ENCODE measurements at places on chromosomes 3 and 15.

DNA sequence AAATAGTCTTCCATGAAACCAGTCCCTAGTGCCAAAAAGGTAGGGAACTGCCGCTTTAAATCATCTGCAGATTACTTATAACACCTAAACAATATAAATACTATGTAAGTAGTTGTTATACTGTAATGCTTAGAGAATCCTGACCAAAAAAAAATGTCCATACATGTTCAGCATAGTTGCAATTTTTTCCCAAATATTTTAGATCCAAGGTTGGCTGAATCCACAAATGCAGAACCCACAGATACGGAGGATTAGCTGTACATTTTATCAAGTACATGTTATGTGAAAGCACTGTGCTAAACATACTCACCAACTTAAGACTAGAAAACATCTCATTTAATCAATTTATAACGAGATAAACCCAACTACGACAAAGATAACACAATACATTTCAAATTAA lies 9.3 kb downstream of the MSL2 start:
- DNase-seq, result no peak

- peak; percentile 44 for DNase-seq
Observed at GRCh38 chr15:70466895-70467529, 296.3 kb downstream of the UACA start.

DNA sequence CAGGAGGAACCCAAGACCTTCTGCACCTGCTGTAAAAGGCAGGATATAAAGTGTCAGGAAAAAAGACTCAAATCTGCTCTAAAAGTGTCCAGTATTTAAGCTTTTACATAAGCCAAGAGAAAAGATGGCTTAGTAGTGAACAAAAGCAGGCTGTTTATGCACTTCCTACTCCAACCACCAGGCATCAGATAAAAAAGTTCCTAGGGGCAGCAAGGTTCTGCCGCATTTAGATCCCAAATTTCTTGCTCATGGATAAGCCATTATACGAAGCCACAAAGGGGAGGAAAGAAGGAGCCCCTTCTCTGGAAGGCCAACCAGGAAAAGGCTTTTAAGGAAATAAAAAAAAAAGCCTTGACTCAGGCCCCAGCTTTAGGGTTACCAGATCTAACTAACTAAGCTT lies 10.6 kb upstream of the SLC9C1 start:
- DNase-seq, result no peak

DNA sequence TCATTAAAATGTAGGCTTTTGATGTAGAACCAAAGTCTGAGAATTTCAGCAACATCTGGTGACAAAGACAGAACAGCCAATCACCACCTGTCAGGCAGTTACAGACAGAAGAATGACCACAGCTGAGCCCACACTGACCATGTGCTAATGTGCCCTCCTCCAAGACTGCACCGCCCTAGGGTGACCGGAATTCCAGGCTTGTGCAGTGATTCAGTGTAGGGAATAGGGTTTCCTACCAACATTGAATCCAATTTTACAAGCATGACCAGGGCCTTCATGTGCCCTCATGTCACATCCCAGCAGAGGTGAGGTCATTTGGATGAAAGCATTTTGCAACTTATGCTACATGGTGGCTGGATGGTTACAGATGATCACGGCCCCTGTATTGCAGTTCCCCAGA lies 412.5 kb downstream of the SOX2 start:
- no peak for DNase-seq

- no peak for DNase-seq
Observed at GRCh38 chr15:39269821-39270220, 311.1 kb upstream of the THBS1 start.

GRCh38 chr15:71328453-71328852 lies 213.2 kb downstream of the THSD4 start:
- no peak for DNase-seq

DNA sequence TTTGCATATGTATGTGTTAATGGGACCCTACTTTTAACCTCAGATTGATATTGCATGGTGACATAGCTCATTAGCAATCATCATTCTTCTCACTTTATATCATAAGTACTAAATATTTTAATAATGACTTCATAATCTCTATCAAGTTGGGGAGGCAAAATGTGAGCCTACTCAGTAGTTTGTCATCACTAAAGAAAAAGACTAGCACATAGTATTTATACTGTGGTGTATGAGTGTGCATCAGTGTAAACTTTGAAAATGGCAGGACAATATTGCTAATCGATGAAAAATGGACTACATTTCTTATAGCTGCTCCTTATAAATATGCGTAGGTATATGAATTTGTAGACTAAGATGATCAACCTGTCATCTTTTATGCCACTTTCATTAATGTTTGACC lies 624.5 kb upstream of the ROBO2 start:
- no peak for DNase-seq

GRCh38 chr15:85625166-85625830 lies 169.4 kb downstream of the KLHL25 start:
- DNase-seq, result no peak

GRCh38 chr3:55942868-55943267 lies 455.8 kb upstream of the WNT5A start:
- no peak for DNase-seq

DNA sequence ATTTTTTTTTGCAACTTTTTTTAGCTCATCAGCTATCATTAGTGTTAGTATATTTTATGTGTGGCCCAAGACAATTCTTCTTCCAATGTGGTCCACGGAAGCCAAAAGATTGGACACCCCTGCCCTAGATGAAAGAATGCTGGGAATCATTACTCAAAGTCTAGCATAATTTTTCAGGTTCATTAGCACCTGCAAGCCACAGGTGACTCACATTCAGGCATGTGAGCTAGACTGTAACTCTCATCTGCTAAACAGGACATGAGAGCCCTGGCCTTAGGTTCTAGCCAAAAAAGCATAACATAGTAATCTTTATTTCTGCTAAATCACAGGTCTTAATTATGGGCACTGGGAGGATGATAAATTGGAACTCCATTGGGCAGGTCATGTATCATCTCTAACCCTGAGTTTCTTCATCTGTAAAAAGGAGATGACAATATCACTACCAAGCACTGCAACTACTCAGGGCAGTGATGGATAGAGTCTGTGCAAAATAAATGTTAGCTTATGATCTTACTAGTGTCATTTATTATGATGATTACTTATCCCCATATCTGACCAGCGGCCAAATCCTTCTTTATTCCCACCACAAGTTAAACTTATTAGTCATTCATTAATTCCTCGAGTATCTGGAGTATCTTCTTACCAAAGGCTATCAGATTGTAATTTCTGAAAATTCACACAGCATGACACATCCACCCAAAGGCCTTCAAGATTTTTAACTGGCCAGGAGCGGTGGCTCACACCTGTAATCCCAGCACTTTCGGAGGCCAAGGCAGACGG lies 125.0 kb downstream of the PLD1 start:
- DNase-seq, result no peak

GRCh38 chr3:49641921-49642707 lies 32.0 kb upstream of the APEH start:
- no peak for DNase-seq

DNA sequence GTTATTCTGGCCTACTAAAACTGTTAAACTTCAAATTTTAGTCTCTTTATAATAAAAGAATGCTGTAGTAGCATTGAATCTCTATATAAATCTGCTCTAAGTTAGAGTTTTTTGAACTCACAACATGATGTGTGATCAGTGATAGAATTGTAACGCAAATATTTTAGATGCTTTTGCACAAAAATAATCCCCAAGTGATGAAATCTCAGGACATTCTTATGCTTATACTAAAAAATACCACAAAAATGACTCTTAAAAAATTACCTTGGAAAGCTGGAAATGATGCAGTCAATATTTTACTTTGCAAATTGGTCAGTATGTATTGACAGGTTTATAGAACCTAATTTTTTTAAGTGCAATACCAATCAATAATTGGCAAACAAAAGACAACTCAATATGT lies 375.3 kb downstream of the TBC1D5 start:
- no peak for DNase-seq

DNA sequence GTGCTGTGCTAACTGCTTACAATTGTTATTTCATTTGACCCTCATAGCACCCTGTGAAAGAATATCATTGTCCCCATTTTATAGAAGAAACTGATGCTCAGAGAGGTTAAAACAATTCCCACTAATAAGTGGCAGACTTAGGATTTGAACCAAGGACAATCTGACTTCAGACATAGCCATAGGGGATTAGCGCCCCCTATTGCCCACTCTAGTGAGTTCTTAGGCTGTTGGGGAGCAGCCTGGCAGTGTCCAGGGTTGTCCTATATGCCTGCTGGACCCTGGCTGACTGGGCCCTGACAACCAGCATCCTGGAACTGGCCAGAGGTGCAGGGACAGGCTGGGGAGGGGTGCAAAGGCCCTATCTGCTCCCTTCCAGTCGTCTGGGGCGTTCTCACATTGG lies 15.4 kb downstream of the DPH3 start:
- peak; percentile 7 for DNase-seq

- no peak for DNase-seq
Observed at GRCh38 chr3:127193341-127193740, 410 bp downstream of the PRR23E start.

- DNase-seq, result no peak
Observed at GRCh38 chr3:111073218-111073617, 1.6 kb downstream of the NECTIN3 start.

- no peak for DNase-seq
Observed at GRCh38 chr15:44033894-44034293, 161.2 kb downstream of the FRMD5 start.

- no peak for DNase-seq
Observed at GRCh38 chr3:31223278-31223677, 309.4 kb upstream of the STT3B start.

- no peak for DNase-seq
Observed at GRCh38 chr15:47736143-47736786, 19.0 kb downstream of the SEMA6D start.

- DNase-seq, result no peak
Observed at GRCh38 chr15:49239105-49239504, 69.1 kb downstream of the GALK2 start.

GRCh38 chr3:53806182-53807116 lies 39.8 kb downstream of the CHDH start:
- DNase-seq, result no peak

- no peak for DNase-seq
Observed at GRCh38 chr3:181457190-181457589, 254.5 kb upstream of the SOX2 start.

DNA sequence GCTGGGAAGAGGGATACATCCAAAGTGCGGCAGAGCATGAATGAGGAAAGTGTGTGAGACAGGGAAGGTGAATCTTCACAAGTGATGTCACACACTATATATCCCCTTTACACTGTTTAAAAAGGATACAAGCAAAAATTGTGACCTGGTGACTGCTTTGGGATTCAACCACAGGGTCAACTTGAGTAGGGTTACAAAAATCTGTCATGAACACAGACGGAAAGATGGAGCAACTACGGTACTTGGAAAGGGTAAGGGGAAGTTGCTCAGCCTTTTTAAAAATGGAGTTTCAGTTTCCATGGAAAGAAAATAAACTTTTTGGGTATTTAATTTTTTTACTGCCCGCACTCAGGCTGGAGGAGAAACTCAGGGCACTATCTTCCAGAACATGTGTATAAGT lies 60.3 kb downstream of the B3GNT5 start:
- DNase-seq, result no peak

DNA sequence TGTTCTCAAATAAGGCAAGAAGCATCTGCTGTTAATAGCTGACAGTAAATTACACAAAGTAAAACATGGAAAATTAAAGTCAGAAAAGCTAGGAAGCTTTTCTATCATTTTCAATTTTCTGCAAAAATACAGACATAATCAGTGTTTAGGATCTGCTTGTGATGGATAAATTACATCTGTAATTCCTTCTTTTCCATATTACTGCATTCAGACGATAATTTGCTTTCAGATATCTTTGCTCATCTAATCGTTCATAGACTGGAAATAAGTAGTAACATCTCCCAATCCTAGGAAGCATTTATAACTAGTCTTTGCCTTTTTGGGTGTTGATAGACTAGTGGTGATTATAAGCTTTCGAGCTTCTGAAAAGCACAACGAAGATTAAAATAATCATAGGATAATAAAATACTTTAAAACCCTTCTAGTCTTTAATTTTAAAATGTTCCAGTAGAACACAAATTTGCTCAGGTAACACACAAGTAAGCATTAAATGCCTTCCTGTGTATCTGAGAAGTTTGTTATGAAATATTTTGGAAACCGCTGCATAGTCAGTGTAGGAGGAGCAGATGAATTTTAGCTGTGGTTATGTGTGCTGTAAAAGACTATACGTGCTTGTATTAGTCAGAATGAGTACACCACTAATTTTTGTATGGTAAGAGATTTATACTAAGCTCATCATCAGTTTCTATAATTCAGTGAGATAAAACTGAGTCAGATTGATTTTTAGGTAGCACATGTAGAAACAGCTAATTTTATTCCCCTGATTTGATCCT lies 41.0 kb downstream of the MBNL1 start:
- DNase-seq, result no peak

DNA sequence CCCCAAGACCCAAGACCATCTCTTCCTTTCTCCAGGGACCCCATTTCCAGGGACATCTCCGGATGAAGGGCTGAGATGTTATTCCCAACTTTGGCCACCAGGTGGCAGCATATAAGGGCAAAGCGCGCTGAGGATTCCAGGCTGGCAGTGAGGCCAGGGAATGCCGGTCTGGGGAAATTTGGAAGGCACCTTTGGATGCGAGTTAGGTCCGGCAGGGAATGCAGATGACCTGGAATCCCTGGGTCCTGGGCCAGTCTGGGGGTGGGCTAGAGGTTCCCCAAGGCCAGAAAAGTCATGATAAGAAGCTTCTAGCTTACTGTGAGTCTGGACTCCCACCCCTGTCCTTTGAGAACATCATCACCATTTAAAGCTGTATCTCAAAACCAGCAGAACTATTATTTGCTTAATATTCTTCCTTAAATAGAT lies 1.6 kb upstream of the CHST13 start:
- DNase-seq, result peak; percentile 22

- peak; percentile 10 for DNase-seq
Observed at GRCh38 chr3:27596334-27596841, 112.2 kb upstream of the SLC4A7 start.

DNA sequence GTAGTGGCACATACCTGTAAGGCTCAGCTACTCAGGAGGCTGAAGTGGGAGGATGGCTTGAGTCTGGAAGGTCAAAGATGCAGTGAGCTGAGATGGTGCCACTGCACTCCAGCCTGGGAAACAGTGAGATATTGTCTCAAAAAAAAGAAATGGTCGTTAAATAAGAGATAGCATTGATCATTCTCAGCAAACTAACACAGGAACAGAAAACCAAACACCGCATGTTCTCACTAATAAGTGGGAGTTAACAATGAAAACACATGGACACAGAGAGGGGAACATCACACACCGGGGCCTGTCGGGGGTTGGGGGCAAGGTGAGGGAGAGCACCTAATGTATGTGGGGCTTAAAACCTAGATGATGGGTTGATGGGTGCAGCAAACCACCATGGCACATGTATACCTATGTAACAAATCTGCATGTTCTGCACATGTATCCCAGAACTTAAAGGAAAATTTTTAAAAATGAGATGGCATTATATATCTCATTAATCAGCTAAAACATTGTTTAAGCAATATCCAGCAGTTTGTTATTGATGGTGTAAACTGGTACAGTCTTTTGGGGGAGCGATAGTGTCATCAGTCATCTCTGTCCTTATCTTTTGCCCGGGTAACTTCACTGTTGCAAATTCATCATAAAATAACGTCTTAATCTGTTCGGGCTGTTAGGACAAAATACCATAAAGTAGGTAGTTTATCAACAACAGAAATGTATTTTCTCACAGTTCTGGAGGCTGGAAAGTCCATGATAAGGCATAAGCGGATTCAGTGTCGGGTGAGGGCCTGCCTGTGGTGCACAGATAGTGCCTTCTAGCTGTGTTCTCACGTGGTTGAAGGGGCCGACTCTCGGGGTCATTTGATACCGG lies 1.7 kb upstream of the MAN2A2 start:
- no peak for DNase-seq

- no peak for DNase-seq
Observed at GRCh38 chr15:36358523-36358922, 220.9 kb upstream of the CDIN1 start.

Data from GDM1 (cell line).